ENCODE measurements at places on chromosomes 13 and 19.

- DNase-seq, result no peak
Observed at GRCh38 chr13:40387775-40388174, 278.7 kb downstream of the FOXO1 start.

- DNase-seq, result no peak
Observed at GRCh38 chr13:64332048-64332447, 2898.1 kb downstream of the PCDH9 start.

DNA sequence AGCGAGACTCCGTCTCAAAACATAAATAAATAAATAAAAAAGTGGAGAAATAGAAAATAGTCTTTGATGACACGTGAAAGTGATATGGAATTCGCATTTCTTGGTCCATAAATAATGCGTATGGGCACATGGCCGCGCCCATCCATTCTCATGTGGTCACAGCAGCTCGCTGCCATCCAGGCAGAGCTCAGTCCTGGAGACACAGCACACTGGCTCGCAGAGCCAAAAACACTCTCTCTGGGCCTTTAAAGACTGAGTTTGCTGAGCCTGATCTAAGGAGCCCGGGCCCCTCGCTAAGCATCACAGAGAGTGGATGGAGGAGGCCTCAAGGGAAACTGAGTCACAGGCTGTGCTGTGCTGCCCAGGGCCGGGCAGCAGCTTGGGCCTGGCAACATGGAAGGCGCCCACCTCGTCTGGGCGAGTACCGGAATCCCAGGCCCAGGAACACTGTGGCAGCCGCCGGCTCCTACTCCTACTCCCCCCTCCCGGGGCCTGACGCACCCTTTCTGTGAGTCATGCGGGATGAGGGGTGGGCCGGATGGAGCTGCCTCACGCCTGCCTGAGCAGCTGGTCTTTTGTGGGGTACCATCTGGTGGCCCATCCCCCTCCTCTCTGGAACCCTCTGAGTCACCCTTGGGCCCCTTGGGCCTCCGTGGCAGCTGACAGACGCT is 28.9 kb upstream of the CACTIN start:
- DNase-seq, result no peak

- no peak for DNase-seq
Observed at GRCh38 chr19:55487924-55488687, at the start of gene SSC5D. Gene SSC5D, plus strand, starts transcription at chr19:55488436. Its CDS starts 154 bp downstream, at chr19:55488590.

DNA sequence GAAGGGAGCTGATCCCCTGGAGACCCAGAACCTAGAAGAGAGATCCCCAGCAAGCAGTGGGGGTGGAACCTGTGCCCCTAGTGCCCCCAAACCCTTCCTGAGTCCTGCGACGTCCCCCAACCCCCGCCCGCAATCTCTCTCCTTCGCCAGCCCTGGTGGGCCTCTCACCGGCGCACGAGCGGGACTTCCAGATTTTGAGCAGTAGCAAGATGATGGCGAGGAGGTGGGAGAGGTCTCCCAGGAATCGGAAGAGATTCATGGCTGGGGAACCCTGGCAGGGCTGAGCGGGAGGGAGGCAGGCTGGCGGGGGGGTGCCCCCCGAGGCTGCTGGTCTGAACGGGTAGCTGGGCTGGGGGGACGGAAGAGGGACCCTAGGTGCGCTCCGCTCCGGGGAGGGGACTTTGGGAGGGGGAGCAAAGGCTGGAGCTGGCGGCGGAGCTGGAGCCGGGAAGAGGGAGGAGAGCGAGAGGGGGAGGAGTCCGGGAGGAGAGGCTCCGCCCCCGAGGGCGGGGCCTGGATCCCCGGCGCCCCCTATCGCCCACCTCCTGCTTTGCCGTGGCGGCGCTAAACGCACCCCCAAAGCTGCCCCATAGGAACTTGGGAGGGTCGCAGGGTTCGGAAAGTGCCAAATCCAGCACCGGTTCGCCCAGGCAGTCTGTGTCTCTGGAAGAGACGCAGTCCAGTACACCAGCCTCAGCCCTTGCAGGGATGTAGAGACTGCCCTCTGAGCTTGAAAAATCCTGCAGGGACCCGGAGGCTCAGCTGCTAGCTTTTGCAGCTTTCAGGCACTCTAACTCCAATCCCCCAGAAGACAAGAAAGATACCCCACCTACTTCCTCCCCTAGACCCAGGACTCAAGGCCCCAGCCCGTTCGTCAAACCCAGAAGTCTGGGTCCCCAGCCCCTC is at the start of gene KDELR1:
KDELR1 (minus strand) TSS at position 452 of the 906 bp plus-strand sequence; CDS start at position 259, 193 bp downstream.
- DNase-seq, result peak; percentile 72

DNA sequence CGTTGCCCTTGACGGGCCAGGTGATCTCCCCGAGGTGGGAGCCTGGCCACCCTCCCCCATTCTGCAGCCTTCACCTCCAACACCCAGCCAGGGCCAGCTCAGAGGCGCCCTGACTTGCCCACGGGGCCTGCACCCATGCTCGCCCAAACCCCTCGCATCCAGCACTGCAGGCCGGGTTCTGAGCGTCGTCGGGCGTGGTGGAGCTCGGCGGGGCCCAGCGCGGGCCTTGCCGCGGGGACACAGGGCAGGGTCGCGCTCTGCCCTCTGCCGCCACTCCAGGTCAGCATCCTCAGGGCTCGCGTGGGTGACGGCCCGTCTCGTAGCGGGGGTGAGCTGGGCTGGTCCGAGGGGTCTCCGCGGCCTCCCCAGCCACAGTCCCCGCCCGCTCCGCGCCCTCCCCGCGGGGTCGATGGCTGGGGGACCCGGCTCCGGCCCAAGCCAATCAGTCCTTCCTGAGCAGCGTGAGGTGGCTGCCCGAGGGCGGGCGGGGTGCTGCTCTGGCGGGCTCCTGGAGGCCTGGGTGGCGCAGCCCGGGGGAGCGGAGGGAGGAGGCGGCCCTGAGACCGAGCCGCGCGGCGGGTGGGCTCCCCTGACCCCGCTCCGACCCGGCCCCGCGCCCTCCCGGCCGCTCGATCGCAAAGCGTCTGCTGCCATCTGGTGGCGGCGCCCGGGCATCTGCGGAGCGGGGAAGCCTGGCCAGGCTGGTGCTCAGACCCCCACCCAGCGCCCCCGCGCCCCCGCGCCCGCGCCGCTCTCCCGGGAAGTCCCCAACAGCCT is 61.4 kb downstream of the CCNE1 start:
- DNase-seq, result peak; percentile 73

DNA sequence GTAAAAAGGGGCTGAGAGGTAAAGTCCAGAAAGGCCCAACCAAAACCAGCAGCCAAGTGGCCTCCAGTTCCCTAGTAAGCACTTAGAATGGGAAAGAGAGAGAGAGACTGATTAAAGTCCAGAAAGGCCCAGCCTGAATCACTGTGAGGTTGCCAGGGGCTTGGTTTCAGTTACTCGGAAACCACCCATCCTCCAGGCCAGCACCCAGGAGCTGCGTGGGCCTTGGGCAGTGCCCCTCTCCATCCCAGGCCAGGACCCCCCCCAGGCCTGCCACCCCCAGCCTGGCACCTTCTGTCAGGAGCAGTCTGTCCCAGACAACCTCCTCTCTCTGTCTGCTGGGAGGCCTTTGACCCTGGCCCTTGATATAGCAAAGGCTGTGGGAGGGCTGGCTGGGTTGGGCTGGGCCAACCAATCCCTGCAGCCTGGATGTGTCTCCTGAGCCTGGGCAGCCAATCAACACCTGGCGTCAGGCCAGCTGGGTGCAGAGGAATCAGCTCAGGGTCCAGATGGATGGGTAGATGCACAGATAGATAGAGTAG is at the start of gene CYP4F2:
CYP4F2 (minus strand) TSS at position 337 of the 539 bp plus-strand sequence. CDS start 463 bp downstream, outside the sequence.
- DNase-seq, result no peak

DNA sequence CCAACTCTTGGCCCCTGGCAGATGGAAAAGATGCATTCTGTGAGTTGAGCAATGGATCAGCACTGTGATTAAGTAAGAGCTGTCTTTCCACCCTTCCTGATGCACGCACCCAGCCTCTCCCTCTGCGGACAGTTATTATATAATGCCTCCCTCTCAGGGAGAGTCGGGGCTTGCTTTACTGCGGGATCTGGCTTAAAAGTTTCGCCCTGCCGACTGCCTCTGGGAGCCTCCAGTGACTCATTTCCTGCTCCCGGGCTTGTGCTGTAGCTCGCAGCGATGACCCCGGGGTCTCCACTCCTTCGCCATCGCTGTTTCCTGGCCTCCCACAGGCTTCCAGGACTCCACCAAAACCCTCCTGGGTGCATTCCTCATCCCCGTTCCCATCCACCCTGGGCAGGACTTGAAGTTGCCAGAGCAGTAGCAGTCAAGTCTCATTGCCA is 107.4 kb upstream of the SLC7A1 start:
- no peak for DNase-seq

DNA sequence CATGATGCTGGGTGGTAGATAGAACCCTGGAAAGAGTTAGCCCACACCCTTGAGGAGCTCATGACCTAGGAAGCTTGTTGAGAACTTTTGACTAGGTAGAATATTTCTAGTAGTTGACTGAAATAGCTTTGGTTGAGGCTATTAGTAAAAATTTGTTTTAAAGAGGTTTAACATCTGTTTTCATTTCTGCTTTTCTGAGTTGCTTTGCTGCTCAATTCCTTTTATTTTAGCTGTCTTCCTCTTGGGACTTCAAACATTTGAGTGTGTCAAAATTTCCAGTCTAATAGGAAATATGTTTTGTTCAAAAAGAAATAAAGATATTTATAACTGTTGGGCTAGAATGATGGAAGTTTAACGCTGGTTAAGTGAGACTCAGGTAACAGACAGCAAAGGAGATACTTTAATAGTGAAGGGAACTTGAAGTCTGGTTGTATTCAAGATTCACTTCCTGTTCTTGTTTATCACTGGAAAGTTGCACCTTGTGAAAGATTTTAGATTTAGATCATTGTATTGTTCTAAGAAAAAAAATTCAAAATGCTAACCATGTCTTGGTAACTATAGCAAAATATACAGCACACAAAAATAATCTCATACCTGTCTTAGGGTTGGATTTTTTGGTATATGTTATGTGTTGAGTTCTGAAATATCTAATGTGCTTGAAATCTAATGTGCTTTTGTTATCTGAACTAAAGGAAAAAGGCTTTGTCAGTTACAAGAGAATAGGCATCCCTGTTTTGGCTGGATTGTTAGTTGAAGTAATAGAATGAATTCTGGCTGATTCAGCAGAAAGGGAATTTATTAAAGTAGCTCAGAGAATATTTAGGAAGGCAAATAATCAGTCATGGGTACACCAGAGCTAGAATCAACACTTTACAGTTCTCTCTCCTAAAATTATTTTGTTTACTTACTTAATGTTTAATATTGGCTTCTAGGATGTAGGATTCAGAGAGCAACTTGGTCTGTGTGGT is 24.4 kb upstream of the GPR18 start:
- DNase-seq, result no peak

DNA sequence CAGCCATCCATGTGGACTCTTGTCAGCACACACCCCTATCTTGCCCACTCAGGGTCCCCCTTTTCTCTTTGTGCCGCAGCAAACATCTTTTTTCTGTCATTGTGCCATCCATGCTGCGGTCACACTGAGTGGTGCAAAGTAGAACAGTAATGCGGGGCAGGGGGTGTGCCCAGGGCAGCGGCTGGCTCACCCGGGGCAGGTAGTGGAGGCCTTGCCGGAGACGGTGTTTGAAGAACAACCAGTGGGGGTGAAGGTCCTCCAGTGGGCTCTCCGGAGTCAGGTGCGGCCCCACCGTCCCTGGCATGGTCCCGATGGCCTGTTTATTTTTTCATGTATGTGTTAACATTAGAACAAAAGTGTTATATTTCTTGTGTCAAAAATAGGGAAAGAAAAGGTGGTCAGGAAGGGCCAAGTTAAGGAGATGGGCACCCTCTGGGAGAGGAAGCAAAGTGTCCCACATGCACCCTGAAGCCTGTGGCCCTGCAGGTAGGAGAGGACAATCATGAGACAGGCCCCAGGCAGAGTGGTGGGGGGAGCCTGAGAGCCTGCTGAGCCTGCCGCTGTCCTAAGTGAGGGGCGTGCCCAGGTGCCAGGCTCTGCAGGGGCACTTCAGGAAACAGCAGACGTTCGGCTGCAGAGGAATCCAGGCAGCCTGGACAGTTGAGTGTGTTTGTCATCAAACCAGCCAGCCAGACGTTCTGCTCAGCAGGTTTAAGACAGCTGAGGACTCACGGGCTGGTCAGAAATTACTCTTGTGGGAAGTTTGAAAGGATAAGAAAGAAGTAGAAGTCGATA is 12.3 kb downstream of the TSSK6 start:
- no peak for DNase-seq

DNA sequence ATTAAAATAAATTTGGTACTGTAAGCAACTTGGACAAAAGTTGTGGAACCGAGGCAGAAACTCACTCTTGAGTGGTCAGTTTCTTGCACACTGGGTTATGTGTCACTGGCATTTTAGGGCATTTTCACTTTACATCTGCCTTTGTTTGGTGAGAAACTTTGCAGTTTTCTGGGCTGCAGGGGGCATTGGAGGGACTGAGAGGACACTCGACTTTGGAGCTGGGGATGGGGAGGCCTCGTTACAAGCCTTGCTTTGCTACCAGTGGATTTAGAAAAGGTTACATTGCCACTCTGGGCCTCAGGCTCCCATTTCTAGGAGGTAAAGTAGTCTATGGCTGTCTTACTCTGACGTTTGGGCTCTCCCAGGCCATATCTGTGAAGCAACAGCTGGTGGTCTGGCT is 41.9 kb upstream of the ZNF536 start:
- DNase-seq, result no peak

DNA sequence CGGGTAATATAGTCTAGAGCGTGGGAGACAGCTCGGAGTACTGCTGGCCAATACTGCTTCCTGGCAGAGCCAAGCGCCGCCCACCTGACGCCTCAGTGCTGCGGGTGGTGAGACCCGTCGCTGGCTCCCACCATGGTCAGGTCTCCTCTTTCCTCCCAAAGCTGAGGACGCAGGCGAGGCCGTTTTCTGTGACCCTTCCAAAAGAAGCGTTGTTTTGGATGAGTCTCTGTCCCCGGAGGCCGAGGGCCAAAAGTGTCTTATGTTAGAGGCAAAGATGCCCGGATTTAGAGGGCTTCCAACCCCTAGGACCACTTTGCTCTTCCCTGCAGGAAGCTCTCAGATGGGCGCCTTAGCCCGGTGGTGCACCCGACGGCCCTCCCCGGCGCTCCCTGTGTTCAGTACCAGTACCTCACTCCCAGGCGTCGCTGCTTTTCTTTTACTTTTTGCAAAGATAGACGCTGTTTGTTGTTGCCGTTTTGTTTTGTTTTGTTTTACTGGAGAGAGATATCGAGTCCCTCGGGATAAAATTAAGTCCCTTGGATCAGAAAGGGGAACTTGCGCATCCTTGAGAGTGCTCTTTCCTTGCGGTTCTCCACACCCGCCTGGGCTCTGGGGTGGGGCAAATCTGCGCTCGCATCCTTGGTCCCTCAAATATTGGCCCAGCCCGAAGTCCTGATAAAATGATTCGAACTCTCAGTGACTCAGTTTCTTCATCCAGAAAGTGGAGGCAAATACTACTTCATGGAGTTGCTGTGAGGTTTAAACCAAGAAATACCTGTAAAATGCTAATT is 7.0 kb downstream of the PDX1 start:
- DNase-seq, result peak; percentile 18

DNA sequence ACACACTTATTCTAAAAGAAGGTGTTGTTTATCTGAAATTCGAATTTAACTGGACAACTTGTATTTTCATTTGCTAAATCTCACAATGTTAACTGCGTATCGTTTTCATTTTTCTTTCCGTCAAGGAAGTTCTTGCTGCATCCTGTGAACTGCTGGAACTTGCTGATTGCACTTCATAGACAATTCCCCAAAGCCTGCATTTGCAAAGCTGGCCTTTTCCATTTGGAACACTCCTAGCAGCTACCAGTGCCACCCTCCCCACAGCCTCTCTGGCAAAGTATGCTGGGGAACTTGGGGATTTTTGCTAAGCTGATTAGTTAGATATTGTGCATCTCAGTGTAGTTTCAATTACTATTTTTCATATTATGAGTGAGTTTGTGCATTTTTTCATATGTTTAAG is 20.4 kb upstream of the ARGLU1 start:
- DNase-seq, result no peak

- DNase-seq, result no peak
Observed at GRCh38 chr13:113667771-113668490, 912 bp downstream of the GRK1 start.

All from activated T-cell treated with anti-CD3 and anti-CD28 coated beads, Interleukin-2, amount 50 U/mL, for 72 hours (primary cell).